Chondrocyte (in vitro differentiated cells): ENCODE measurements at places on chromosomes 1 and 21. TPM values are rescaled to one million over a fixed set of nuclear protein-coding genes. Genes with fewer than 3 reads are reported as not detected.
A peak's percentile ranks its signal among the peaks of the same experiment; 100 is the strongest.

DNA sequence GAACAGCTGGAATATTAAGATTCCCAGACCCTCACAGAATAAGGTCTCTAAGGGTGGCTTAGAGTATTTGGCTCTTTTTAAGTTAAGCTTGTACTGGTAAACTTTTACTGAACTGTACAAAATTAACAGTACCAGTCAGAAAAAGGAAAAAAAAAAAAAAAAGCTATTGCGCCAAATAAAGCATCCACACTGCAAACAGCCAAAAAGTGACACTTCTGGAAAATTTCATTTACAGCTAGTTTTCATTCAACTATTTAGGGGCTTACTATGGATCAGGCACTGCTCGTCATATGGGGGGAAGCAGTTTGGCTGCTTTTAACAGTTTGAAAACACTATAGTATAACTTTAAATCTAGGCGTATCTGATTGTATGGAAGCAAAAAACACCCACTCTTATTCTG lies 139.6 kb downstream of the EIF4G3 start:
- no peak overlapping the region for H3K27ac ChIP-seq
- H3K4me3 ChIP-seq: no peak overlapping the region
- no peak for DNase-seq
- H3K36me3 ChIP-seq: no peaks in the 10 kb centered on the region

DNA sequence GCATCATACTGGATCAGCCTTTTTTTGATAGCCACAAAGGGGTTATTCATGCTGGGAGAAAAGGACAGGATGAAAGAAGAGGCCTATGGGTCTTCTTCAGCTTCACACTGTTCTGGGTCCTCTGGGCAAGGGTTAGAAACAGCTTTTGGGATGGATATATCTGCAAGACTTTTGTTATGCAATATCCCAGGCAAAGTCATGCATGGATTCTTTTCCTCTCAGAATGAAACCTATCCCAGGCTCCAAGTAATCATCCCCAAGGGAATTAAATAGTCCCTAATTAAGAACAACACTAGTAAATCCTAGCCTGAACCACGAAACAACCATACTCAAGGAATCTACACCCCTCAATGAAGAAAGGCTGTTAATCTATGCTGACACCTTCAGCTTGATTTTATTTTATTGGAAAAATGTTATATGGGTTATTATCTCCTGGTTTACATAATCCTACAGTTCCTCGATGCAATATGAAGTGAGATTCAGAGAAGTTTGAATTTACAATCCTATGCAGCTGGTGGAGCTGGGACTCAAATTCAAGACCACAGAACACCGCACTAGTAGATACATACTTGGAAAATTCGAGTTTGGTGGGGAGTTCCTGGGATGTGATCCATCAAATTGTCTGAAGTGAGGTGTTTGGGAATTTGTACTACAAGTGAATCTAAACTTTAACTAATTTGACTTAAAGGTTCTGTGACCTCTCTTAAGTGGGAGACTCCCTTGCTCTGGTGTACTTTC lies 338.6 kb downstream of the TBX15 start:
- no peaks in the 10 kb centered on the region for H3K36me3 ChIP-seq
- DNase-seq: no peak
- no peaks in the 10 kb centered on the region for H3K27me3 ChIP-seq
- H3K4me3 ChIP-seq: no peak overlapping the region
- H3K27ac ChIP-seq: no peak overlapping the region

DNA sequence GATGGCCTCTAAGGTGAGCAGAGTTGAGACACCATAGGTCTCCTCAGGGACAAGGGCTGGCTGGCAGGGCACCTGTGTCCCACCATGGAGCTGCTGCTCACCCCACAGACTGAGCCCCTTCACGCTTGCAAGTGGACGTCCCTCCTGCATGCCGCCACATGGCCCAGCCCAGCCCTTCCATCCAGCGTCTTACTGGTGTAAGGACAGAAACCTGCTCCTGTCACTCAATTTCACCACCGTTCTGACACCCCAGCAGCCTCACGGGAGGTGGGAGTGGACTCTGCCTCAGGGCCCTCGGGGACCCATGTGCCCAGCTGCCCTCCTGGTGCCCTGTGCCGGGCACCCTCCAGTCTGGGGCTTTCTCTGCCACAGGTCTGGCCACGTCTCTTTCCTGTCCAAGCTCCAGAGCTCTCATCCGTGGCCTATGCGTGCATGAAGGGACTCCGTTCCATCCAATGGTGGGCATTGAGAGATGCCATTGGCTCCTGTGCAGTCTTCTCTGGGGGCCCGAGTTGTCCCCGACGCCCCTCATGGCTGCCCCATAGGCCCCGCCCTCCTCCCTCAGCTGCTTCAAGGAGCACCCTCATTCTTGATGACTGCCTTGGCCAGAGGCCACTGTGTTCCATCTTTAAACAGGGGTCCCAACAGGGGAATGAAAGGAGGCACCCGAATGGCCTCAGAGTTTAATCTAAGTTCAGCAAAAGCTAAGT lies 42.6 kb upstream of the COL6A1 start:
- peak; percentile 88 for DNase-seq
- H3K4me1 ChIP-seq: no peaks in the 10 kb centered on the region
- no peaks in the 10 kb centered on the region for H3K27me3 ChIP-seq
- no peak overlapping the region for H3K27ac ChIP-seq
- H3K36me3 ChIP-seq: no peaks in the 10 kb centered on the region

GRCh38 chr1:8014381-8014988 lies 11.6 kb downstream of the ERRFI1 start:
- peak overlapping the region; percentile 67 for H3K27ac ChIP-seq
- peak overlapping the region; percentile 37 for H3K4me3 ChIP-seq
- no peaks in the 10 kb centered on the region for H3K27me3 ChIP-seq
- peaks cover 89% of the 10 kb centered on the region for H3K4me1 ChIP-seq

GRCh38 chr1:184771190-184771691 lies 16.6 kb upstream of the EDEM3 start:
- no peak for DNase-seq
- H3K27me3 ChIP-seq: peaks cover 19% of the 10 kb centered on the region
- peaks cover 3% of the 10 kb centered on the region for H3K36me3 ChIP-seq
- no peaks in the 10 kb centered on the region for H3K4me1 ChIP-seq

- no peak overlapping the region for H3K27ac ChIP-seq
- no peak for DNase-seq
- no peaks in the 10 kb centered on the region for H3K36me3 ChIP-seq
- H3K4me3 ChIP-seq: no peak overlapping the region
- no peaks in the 10 kb centered on the region for H3K4me1 ChIP-seq
Observed at GRCh38 chr21:32193098-32193465, 85.8 kb downstream of the MIS18A start.

DNA sequence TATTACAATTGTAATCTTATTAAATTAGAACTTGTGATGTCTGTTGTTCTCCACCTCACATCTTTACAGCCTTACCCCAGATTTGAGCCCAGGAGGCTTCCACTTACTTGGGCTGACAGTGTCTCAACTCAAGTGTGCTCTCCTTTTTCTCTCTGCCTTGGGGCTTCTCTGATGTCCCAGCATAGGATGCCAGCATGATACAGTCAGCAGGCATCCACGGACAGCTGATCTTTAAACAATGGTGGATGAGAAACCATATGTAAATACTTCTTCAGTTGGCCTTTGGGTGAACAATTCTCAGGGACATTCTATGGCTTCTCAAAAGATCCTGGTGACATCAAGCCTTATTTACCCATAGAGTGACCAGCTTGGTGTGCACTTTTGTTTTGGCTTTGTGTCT lies 107.6 kb upstream of the GORAB start:
- H3K27me3 ChIP-seq: no peaks in the 10 kb centered on the region
- H3K4me3 ChIP-seq: no peak overlapping the region
- peaks cover 4% of the 10 kb centered on the region for H3K4me1 ChIP-seq
- DNase-seq: no peak
- no peak overlapping the region for H3K27ac ChIP-seq

- H3K36me3 ChIP-seq: no peaks in the 10 kb centered on the region
- no peak for DNase-seq
- H3K27ac ChIP-seq: no peak overlapping the region
- peaks cover 6% of the 10 kb centered on the region for H3K27me3 ChIP-seq
Observed at GRCh38 chr1:91900562-91900961, 14.6 kb upstream of the TGFBR3 start.

GRCh38 chr1:116881879-116882520 lies 27.7 kb upstream of the PTGFRN start:
- no peak overlapping the region for H3K4me3 ChIP-seq
- DNase-seq: no peak
- no peaks in the 10 kb centered on the region for H3K27me3 ChIP-seq
- H3K27ac ChIP-seq: peak overlapping the region; percentile 15
- H3K36me3 ChIP-seq: no peaks in the 10 kb centered on the region
- peaks cover 13% of the 10 kb centered on the region for H3K4me1 ChIP-seq

- no peak overlapping the region for H3K27ac ChIP-seq
- no peak for DNase-seq
- H3K36me3 ChIP-seq: peaks cover 5% of the 10 kb centered on the region
- H3K27me3 ChIP-seq: no peaks in the 10 kb centered on the region
- peaks cover 22% of the 10 kb centered on the region for H3K4me1 ChIP-seq
Observed at GRCh38 chr1:65151641-65152040, 3.6 kb downstream of the AK4 start.

- no peak overlapping the region for H3K27ac ChIP-seq
- H3K27me3 ChIP-seq: peaks cover 56% of the 10 kb centered on the region
- H3K36me3 ChIP-seq: no peaks in the 10 kb centered on the region
- H3K4me3 ChIP-seq: peak overlapping the region; percentile 46
- H3K4me1 ChIP-seq: peaks cover 7% of the 10 kb centered on the region
Observed at GRCh38 chr1:50332941-50333594, 90.2 kb downstream of the DMRTA2 start.

- peaks cover 2% of the 10 kb centered on the region for H3K36me3 ChIP-seq
- H3K27ac ChIP-seq: no peak overlapping the region
- DNase-seq: no peak
Observed at GRCh38 chr1:65668368-65668767, 124.3 kb upstream of the PDE4B start.

GRCh38 chr1:232798920-232799319 lies 6.3 kb upstream of the MAP10 start:
- H3K4me1 ChIP-seq: peaks cover 8% of the 10 kb centered on the region
- no peak overlapping the region for H3K4me3 ChIP-seq
- H3K27ac ChIP-seq: no peak overlapping the region
- no peak for DNase-seq
- H3K27me3 ChIP-seq: no peaks in the 10 kb centered on the region
- H3K36me3 ChIP-seq: no peaks in the 10 kb centered on the region

- peaks cover 9% of the 10 kb centered on the region for H3K36me3 ChIP-seq
- H3K4me3 ChIP-seq: no peak overlapping the region
- H3K4me1 ChIP-seq: peaks cover 31% of the 10 kb centered on the region
- H3K27ac ChIP-seq: no peak overlapping the region
Observed at GRCh38 chr1:90723590-90724108, 6.5 kb upstream of the BARHL2 start.

- no peak for DNase-seq
- H3K27me3 ChIP-seq: peaks cover 23% of the 10 kb centered on the region
- H3K4me3 ChIP-seq: no peak overlapping the region
Observed at GRCh38 chr1:179709841-179710329, 33.2 kb upstream of the FAM163A start.

DNA sequence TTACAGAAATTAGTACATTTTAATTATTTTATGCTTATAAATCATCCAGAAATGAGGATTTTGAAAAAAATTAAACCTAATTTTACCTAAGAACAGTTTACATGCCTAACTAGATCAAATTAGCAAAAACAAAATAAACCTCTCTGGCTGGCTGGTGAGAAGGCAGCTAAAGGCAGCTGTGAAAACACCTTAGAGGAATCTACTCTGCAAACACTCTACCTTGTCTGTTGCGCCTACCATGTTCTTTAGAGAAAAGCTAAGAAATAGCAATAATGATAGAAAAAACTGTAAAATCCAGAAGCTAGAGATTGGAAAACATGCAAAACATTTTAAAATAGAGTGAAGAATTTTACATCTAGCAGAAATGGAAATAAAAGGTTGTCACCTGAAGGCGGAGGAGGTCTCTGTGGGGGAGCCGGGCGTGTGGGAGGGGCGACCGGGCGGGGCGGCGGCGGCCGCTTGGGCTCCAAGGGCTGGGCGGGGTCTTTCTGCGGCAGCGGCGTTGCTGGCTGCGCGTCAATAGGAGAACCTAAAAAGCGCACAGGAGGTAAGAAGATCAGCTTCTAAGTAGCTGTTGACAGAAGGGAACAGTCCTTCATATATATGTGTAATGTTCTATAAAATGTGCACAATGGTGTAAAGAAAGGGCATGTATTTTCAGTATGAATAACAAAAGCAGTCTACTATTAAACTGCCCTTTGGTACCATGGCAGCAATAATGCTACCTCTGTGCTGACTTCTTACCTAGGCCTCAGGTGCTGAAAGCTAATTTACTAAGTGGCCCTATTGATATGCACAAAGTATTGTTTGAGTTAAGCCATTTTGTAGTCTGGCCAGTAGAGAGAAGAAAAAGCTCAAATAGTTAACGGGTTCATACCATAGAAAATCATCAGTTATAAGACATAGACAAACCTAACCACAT lies 33.3 kb upstream of the CFAP298 start:
- H3K27ac ChIP-seq: no peak overlapping the region
- H3K36me3 ChIP-seq: peaks cover 7% of the 10 kb centered on the region
- H3K27me3 ChIP-seq: no peaks in the 10 kb centered on the region
- H3K4me3 ChIP-seq: no peak overlapping the region
- DNase-seq: no peak

DNA sequence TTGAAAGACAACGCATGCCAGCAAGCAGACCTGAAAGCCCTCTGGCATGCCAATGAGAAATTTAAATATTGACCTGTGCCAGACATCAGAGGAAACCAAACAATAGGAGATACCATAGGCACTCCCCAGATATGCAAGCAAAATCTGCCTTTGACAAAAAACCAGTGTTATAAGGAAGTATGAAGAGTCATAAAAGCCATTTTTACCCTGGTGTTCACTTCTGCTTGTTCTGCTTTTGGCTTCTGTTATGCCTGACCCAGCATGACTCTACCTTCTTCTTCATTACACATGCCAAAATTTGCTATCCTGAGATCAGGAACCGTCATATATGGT lies 26.4 kb downstream of the NPHS2 start:
- H3K27ac ChIP-seq: no peak overlapping the region
- H3K36me3 ChIP-seq: no peaks in the 10 kb centered on the region
- H3K4me3 ChIP-seq: no peak overlapping the region
- H3K4me1 ChIP-seq: peaks cover 11% of the 10 kb centered on the region
- H3K27me3 ChIP-seq: no peaks in the 10 kb centered on the region
- DNase-seq: no peak

SLAMF9 gene
- not detected in 3 replicates for total RNA-seq

GSTM5 gene
- total RNA-seq: not detected in 3 replicates

DMRTA2 gene
- not detected in 3 replicates for total RNA-seq
